ENCODE measurements at places on chromosomes 3 and 15.
A peak's percentile ranks its signal among the peaks of the same experiment; 100 is the strongest.

GRCh38 chr3:33937628-33938027 is 139.2 kb downstream of the PDCD6IP start:
- DNase-seq, result no peak

DNA sequence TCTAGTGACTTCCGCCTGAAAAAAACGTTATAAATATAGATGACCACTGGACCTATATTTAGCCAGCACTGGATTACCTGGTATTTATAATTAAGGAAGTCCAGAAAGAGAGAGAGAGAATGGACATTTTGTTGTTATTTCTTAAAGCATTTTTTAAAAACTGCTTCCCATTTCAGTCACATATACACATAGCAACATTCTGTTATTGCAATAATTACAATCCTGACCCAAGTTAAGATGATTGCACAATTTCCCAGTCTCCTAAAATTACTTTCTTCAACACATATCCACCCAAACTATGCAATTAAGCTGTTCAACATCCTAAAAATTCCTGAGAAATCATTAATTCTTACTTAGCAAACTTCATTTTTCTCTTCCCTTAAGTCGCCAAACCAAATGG is 37.7 kb downstream of the PCSK6 start:
- DNase-seq, result no peak

- DNase-seq, result no peak
Observed at GRCh38 chr3:43287500-43287873, 1.1 kb downstream of the SNRK start.

- no peak for DNase-seq
Observed at GRCh38 chr15:67821784-67822440, 3.4 kb upstream of the SKOR1 start.

DNA sequence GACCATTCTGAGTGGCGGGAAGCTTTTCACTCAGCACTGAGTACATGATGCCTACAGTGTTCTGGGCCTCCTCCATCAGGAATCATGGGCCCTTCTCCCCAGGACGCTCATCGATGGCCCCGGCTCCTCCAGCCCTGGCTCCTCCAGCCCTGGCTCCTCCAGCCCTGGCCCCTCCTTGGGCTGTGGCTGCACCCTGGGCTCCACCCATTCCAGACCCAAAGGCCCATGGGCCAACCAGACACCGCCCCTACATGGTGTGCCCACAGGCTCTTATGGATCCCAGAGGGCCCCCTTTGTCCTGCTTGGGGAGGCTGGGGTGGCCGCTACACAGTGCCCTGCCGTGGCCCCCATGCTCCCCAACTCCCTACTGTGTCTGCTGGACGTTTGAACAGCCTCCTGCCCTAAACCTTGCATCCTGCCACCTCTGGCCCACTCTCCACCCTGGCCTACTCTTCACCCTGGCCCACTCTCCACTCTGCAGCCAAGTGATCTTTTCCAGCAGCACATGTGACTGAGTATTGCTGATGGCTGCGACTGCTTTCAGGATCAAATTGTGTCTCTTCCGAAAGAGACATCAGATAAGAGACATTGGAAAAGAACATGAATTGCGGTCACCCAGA is 57.9 kb downstream of the APBA2 start:
- no peak for DNase-seq

- peak; percentile 20 for DNase-seq
Observed at GRCh38 chr3:112984485-112984884, 6.3 kb upstream of the GTPBP8 start.

DNA sequence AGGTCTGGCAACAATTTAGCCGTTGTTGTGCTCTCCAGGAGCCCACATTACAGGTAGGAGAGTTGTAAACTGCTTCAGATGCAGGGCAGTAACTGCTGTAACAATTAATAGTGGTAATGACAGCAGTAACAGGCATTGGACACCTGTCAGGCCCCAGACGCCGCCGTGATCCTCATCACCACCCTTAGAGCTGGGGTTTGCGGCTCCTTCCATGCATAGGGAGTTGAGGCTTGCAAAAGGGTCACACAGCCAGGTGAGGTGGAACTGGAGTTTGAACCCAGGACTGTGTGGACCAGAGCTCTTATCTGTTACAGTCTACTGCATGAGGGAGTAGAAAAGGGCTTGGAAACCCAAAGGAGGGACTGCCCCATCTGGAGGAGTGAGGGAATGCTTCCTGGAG is 26.8 kb upstream of the NR2C2 start:
- no peak for DNase-seq

DNA sequence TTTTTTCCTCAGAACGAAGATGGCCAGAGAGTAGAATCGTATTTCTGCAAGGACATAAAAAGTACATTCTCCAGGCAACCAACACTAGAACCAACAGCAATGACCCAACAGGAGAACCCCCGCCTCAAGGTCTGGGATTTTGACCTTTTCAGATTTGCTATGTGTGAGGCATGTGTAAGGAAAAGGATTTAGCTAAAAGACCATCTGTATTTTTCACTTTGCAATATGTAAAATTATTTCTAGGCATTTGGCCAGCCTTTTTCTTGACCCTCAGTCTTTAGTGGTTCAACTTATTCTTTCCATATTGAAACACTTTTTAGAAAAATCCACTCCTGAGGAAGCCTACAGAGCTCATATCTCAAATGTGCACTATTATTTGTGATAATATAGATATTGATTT is 219.2 kb upstream of the GOLGA6L4 start:
- no peak for DNase-seq

GRCh38 chr3:171660188-171660587 is 150.1 kb downstream of the PLD1 start:
- DNase-seq, result no peak

DNA sequence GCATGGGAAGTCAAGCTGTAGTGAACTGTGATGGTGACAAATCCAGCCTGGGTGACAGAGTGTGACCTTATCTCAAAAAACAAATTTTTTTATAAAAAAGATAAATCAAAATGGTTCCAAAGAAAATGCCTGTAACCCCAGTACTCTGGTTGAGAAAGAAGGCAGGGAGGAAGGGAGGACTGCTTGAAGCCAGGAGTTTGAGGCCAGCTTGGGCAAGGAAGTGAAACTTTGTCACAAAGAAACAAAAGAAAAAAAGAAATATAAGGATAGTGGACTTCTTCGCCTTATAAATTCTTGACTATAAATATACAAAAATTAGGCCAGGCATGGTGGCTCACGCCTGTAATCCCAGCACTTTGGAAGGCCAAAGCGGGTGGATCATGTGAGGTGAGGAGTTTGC is 34.1 kb downstream of the SMARCC1 start:
- DNase-seq, result no peak

GRCh38 chr3:16258177-16258576 is 6.6 kb downstream of the DPH3 start:
- DNase-seq, result no peak

DNA sequence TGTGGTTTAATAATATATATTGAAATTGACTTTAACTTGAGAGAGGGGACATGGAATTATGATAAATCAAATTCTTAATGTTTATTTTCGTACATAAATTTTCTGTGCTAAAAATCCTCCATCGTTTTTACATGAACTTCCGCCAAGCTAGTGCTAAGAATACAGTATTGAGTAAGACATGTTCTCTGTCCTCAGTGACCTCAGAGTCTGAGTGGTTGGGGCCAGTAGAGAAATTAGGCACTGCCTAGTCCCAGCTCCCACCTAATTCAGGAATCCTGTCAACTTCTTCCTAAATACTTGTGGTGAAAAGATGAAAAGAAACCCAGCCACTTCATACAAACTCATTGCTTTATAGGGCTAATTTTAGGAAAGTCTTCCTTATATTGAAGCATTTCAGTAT is 110.3 kb downstream of the PPP2R3A start:
- DNase-seq, result no peak

DNA sequence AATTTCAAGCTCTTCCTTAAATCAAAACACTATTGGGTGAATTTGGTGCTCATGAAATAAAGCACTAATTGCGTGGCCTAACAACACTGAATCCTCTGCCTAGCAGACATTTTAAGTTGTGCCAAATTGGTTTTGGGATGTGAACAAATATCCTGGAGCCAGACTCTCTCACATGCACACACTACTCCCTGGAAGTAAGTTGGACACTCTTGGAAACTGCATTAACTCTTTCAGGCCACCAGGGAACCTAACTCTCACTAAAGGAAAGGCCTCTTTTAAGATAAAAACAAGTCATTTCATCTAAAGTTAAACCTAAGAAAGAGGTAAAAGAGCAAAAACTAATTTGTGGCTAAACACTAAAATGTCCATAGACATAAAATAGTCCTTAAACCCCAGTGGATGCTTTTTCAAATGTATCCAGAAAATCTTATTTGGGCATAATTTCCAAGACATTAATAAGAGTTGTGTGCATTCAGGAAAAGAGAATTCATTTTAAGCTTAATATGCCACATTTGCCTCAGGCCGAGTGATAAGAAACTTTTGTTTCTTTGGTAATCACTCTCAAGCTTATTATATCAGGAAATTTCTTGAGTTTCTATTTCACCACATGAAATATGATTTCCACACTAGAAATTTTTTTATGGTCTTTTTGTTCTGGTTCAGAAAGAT is 61.8 kb downstream of the ZBTB20 start:
- DNase-seq, result no peak

DNA sequence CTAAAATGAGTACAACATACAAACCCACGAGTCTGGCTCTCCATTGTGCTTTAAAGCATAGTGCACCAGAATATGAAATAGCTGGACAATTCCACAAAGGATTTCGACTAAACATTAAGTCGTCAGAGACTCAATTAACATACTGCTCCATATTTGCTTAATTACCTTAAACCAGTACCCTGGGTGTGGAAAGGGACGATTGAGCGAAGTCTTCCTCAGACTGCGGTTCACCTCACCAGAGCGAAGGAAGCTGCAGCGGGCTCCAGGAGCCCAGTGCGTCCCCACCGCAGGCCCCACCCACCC is 218 bp upstream of the TRPC1 start:
- DNase-seq, result no peak

DNA sequence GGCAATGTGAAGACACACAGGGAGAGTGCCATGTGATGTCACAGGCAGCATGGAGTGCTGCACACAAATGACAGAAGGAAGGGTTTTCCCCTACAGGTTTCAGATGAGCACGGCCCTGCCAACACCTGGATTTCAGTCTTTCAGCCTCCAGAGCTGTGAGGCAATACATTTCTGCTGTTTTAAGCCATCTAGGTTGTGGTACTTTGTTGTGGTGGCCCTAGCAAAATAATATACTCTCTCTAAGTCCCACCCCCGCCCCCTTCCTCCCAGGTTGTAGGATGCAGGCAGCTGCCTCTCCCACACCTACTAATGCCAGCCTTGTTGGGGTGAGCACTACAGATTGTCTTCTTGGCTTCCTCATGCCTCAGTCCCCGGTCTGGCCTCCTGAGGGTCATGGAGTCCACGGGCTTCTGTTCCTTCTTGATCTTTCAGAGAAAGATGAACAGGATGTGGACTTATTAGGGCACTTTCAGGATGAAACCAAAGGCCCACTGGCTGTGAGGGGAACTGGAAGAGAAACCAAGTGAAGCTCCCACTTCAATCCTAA is 180.0 kb downstream of the CD47 start:
- no peak for DNase-seq

DNA sequence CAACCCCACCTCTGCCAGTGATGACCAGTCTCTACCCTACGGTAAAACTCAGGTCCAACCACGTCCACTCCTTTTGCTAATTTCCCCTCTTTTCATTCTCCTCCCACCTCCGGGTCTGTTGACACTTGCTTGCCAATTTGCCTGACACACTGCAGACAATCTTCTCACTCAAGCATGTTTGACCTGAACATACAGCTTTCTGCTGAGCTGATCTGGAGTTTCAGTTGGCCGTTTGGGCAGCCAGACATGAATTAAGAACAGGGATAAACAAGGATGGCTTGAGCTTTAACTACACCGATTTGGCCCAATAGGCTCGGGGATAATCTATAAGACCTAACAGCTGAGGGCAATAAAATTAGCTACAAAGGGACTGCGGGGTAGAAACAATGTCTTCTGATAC is 758.6 kb upstream of the CFAP20DC start:
- no peak for DNase-seq

GRCh38 chr15:65077981-65078352 is 1.4 kb downstream of the KBTBD13 start:
- peak; percentile 13 for DNase-seq

GRCh38 chr3:140242818-140243276 is 307.9 kb downstream of the CLSTN2 start:
- DNase-seq, result no peak

DNA sequence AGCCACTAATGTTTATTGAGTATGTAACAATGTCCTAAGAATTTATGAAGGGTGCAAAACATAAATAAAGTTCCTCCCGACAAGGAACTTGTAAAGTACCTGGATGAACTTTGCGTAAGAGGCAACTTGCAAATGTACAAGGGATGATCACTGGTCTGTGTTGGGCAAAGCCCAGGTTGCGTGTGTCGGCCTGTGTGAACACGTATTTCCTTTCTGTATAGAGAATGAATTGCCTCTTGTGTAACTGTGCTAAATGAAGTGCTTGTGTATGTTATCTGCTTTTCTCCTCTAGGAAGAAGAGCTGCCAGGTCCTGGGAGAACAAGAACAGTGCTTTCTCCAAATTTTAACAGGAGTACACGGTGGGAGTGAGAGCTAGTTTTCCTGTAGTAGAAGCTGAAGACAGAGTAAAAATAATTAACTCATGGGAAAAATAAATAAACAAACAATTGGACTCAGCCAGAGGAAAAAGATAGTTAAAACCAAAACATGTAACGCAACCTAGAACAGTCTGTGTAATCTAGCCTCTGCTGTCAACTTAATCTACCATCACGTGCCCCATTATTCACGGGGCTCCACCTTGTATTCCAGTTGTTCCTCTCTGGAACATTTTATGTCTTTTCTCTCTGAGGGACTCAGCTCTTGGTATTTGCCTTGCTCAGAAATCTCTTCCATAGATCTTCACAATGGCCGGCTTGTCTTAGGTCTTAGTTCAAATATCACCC is 83.7 kb upstream of the RASGRP1 start:
- DNase-seq, result no peak

DNA sequence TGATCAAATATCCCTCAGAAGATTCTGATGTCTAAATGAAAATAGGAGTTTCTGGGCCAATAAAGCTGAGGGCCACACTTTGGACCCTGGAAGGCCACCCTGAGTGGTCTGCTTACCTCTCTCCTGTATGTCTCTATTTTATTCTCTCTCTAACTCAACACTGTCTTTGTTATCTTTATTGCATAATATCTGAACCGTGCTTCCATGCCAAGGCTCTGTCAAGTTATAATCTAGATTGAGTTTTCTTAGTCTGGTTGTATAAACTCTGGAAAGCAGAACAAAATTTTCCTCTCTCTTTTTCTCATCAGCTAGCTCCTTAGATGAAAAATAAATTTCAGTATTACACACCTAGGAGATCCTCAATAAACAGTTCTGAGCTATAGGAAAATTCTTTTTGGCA is 36.2 kb upstream of the ACTL6A start:
- DNase-seq, result no peak

DNA sequence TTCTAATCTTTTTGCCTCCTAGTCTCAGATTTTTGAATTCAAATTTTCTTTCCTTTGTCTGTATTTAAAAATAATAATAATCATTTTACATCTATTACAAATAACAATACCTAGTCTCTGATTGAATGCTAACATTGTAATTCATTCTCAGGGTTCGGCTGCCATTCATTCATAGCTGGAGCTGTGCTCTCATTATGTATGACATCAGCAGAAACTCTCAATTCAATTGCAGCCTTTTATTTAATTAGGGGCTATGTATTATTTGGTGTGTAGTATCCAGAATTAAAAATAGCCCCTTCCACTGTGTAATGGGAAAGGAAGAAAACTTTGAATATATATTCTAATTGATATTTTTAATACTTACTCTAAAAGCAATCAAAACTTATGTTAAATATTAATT is 270.4 kb upstream of the MDFIC2 start:
- no peak for DNase-seq

GRCh38 chr15:85527895-85528294 is 147.5 kb downstream of the AKAP13 start:
- DNase-seq, result no peak

- DNase-seq, result no peak
Observed at GRCh38 chr3:158780766-158781165, 21.1 kb upstream of the MFSD1 start.
